ENCODE measurements at places on chromosomes 3 and 15.

GRCh38 chr3:105499961-105500360 lies 133.3 kb downstream of the ALCAM start:
- DNase-seq: no peak

- no peak for DNase-seq
These were observed 6.0 kb downstream of the IL1RAP start for GRCh38 chr3:190519886-190520285.

DNA sequence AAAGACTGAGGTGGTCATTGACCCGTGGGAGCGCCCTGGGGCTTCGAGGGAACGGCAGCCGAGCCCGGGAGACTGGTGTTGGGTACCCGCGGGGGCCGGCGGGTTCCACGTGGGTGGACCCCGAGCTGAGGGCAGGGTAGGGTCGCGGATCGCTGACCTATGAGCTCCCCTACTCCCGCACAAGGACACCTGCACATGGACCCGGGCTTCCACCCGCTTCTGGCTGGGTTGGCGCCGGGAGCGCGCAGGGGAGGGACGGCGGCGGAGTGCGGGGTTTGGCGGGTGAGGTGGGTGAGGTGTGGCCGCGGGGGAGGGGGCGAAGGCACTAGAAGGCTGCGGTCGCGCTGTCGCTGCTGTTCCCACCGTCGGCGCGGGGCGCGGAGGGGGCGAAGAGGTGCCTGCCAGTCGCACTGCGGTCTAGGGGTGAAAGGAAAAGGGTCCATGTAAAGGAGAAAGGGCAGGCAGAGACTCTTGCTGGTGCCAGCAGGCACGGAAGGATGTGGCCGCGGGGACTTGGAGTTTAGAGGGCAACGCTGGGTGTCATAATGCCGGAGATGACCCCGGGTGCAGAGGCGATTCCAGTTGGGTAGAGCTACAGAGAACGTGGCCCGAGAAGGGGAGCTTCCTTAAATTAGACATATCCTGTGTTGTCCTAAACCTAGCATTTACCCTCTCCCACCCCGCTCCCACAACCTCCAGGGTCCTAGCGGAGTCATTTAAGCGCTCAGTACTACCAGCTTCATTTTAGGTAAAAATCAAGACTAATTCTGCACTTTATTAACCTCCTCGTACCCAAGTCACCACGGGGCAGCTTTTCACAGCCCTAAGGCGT lies 245.9 kb upstream of the TOPAZ1 start:
- no peak for DNase-seq

DNA sequence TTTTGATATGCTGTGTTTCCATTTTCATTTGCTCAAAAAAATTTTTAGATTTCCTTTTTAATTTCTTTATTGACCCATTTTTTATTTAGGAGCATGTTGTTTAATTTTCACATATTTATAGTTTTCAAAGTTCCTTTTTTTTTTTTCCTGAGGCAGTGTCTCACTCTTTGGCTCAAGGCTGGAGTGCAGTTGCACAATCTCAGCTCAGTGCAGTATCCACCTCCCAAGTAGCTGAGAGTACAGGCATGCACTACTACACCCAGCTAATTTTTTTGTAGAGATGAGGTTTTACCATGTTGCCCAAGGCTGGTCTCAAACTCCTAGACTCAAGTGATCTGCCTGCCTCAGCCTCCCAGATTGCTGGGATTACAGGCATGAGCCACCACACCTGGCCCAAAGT lies 36.2 kb downstream of the PFN2 start:
- DNase-seq: no peak

GRCh38 chr3:62373714-62374333 lies 474 bp upstream of the FEZF2 start:
- DNase-seq: no peak

DNA sequence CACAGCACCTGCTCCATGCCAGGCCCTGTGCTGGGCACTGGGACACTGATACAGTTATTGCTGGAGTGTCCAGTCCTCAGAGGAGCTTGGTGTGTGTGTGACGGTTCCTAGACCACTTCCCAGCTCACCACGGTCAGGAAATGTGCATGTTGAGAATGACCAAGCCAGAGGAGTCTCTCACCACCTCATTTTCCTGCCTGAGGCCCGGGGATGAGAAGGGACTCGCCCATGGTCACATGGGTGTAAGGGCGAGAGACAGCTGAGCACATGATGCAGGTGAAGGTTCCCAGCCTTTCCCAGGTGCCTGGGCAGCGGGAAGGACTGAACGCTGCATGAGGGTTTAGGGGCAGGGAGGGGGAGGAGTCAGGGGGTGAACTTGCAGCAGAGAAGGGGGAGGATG lies 180.9 kb upstream of the TLE3 start:
- no peak for DNase-seq

All from lung microvascular endothelial cell (primary cell).